Activated CD8-positive, alpha-beta memory T cell treated with anti-CD3 and anti-CD28 coated beads, Interleukin-2, amount 10 ng/mL, durations not matched to agents 7 days and 5 days (primary cell): ENCODE measurements at places on chromosomes 7 and 10. TPM values are rescaled to one million over a fixed set of nuclear protein-coding genes. Genes with fewer than 3 reads are reported as not detected.

DNA sequence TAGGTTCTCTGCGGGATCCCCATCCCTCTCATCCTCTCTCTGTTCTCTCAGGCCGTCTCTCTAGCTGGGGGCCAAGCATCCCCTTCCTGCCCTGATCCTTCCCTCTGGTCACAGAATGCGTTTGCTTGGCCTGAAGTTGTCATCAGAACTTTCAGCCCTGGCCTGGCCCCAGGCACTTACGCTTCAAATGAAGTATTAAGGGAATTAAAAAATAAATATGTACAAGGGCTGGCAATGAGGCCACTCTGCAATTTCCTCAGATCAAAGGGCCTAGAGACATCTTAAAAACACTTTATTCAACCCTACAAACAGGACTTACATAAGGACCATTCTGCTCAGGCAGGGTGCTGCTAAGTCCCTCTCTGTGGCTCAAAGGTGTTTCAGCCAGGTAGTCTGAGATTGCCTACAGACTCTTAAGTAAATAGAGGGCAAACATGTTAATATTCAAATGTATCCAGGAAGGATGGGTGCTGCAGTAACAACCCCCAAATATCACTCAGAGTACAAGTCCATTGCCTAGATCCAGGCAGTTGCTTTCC is 16.0 kb downstream of the SFTPD start:
- DNase-seq = no peak

AGAP4 gene
- total RNA-seq = 20.7 TPM

TUBAL3 gene
- not detected for total RNA-seq

CXCL12 gene
- total RNA-seq = not detected

GRCh38 chr7:35550831-35551230 is 144.1 kb downstream of the HERPUD2 start:
- DNase-seq = no peak
